ENCODE measurements at places on chromosomes 7 and 10.

GRCh38 chr10:109963439-109963838 lies 40.1 kb upstream of the XPNPEP1 start:
- no peak for DNase-seq

DNA sequence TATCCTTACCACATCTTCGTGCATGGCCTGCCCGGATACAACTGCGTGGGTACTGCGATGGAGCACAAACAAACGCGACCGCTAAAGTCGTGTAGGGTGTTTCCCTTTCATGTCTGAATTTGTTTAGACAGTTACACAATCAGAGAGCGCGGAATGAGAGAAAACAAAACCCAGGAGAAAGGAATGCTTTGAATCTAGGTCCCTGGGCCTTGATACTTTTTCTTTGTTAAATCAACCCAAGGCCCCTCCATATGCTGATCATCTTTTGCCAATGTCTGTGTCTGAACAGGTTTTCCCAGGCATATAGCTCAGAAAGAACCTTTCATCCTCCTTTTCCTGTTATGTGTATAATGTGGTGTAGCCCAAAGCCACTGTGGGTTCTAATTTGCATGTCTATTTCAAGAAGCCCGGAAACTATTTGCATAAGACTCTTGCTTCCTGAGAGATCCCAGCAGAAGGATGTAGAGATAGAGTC lies 145.8 kb downstream of the FRMD4A start:
- no peak for DNase-seq

- peak; percentile 70 for DNase-seq
These were observed 14.4 kb downstream of the NPSR1 start for GRCh38 chr7:34672430-34672829.

DNA sequence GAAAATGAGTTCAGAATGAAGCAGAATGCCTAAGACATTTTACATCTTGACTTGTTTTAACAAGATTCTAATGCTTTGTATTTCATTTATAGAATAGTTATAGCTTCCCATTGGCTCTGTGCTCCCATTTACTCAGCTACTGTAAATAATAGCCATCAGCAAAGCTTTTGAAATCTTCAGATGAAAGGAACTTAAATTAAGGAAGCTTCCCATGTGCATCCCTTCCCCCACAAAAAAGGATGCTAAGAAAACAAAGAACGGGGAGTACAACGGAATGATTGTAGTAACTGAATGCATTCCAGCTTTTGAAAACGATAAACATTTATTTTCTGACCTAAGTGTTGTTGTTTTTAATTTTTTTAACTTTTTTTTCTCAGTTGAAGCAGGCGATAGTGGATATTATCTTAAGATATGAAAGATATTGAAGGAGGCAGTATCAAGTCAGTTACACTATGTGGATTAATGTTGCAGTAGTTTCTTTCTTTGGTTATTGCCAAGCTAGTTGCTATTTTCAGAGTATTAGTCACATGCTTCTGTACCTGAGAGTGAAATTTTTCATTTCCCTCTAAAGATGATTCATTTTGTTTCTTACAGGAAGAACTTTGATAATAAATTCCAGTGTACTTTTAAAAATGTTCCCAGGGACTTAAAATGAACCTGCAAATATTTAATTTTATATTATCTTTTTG lies 129.2 kb downstream of the KCND2 start:
- peak; percentile 85 for DNase-seq

Data from kidney tubule cell (primary cell).